ENCODE measurements at places on chromosomes 5 and 9.

DNA sequence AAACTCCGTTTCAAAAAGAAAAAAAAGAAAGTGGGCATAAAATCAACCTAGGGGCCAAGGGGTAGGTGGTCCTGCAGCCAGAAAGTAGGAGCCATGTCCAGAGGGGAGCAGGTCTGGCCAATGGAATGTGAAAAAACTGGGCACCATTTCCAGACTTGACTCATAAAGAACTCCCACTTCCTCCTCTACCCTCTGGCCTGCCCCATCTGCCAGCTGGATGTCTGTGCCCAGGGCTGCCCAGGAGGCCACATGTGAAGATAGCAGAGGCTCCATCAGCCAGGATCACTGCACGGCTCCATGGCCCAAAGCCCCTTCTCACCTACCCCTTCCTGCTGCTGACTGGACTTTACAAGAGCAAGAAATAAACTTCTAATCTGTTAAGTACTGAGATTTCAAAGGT is 42.1 kb upstream of the EEIG1 start:
- no peak for DNase-seq

GRCh38 chr9:89881431-89881830 is 276.6 kb downstream of the GADD45G start:
- DNase-seq = no peak

- DNase-seq = no peak
These were observed 212.5 kb downstream of the GAS1 start for GRCh38 chr9:86734771-86735170.

- no peak for DNase-seq
These were observed 52.2 kb upstream of the TUT7 start for GRCh38 chr9:86406366-86406765.

- no peak for DNase-seq
These were observed 100.3 kb downstream of the PCSK1 start for GRCh38 chr5:96332535-96333366.

- no peak for DNase-seq
These were observed 278.0 kb downstream of the ADAMTS6 start for GRCh38 chr5:65203746-65204145.

DNA sequence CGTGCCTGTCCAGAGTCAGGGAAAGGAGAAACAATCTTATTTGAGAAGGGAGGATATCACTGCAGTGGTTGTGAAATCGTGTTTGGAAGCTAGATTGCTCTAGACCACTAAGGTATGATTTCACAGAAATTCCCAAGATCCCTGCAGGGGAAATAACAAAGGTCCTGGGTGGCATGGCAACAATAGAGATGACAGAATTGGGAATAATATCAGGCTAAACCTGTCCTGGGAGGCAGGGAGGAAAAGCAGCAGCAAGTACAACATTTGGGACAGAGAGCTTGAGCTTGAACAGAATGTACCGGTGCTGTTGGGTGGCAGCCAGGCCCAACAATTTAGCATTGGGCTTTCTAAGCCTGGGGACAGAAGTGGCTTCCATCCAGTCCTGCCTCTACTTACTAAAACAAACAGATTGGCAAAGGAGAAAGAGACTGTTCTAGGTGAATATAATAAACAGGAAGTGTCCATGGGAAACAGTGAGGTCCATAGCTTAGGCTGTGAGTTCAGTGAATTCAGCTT is 17.0 kb upstream of the ARHGAP26 start:
- DNase-seq = no peak

DNA sequence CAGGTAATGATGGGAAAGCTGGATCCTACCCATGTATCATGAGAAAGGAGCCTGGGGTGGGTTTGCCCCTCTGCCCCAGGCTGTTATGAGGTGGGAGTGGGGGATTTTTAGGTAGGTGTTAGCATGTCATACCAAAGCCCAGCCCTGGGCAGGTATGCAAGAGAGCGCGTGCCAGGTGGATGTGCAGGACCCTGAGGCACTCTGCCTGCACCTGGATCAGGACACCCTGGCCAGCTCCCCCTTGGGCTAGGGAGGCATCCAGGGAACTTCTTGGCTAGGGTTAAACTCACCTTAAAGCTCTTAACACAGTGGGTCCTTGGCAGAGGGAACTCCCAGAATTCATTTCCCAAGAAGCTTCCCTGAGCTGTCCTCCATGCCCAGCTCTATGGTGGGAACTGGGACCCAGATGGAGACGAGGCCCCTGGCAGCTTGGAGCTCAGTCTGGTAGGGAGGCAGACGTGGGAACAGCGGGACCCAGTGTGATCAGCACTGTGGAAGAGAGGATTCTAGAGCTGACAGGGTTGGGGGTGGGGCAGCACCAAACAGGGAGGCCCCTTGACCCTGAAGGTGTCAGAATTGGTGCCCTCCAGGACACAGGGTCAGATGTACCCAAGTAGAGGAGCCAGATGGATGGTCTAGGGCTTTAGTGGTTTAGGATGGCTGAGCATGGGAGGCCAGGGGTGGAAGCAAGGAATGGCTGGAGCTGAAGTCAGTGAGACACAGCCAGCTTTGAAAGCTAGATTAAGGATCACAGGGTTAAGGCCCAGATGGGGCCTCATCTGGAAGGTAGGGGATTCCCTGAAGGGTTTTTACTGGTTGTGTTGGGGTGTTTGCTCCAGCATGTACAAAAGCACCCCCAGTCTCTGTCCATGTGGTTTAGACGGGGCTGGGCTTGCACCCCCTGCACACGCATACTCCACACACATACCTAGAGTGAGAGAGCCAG is 2.2 kb upstream of the PRR7 start:
- peak; percentile 55 for DNase-seq

GRCh38 chr9:63816751-63817621 is 1468.0 kb downstream of the FOXD4L5 start:
- peak; percentile 85 for DNase-seq

DNA sequence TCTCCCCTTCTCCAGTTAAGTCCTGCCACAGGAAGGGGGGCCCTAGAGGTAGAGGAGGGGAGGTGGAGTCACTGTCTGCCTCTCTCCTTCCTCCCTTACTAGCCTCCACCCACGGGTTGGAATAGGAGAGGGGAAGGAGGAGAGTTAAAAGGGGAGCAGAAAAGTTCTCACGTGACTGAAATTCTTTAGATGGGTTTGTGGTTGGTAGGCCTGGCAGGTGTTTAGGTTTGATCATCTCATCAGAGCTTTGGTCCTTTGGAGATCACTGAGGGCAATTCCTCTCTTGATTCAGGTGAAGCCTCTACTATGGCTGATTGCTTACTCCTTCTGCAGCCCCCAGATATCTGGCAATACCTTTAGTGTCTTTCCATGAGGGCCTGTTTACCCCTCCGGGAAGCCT is 24.9 kb upstream of the C5orf63 start:
- no peak for DNase-seq

All from CD8-positive, alpha-beta memory T cell (primary cell).